ENCODE measurements at places on chromosomes 1 and 21.

GRCh38 chr1:39733161-39733560 lies 5.5 kb upstream of the PPIE start:
- DNase-seq: no peak

GRCh38 chr1:198919667-198920398 lies 281.0 kb downstream of the PTPRC start:
- no peak for DNase-seq

DNA sequence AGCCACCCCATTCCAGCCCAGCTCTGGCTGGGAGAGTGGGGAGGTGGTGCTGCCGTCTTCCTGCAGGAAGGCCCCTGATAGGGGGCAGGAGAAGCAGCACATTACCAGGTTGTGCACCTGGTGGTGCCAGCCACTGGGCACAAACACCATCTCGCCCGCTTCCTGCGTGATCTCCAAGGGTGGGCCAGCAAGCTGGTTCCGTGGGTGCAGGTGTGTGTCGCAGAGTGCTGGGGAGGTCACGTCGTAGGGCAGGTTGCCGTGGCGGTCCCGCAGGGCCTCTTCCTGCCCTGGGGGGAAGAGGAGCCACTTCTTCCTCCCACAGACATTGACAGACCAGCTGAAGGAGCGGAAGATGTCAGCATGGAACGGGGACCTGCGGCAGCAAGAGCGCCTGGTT lies 1.8 kb downstream of the JMJD4 start:
- DNase-seq: no peak

DNA sequence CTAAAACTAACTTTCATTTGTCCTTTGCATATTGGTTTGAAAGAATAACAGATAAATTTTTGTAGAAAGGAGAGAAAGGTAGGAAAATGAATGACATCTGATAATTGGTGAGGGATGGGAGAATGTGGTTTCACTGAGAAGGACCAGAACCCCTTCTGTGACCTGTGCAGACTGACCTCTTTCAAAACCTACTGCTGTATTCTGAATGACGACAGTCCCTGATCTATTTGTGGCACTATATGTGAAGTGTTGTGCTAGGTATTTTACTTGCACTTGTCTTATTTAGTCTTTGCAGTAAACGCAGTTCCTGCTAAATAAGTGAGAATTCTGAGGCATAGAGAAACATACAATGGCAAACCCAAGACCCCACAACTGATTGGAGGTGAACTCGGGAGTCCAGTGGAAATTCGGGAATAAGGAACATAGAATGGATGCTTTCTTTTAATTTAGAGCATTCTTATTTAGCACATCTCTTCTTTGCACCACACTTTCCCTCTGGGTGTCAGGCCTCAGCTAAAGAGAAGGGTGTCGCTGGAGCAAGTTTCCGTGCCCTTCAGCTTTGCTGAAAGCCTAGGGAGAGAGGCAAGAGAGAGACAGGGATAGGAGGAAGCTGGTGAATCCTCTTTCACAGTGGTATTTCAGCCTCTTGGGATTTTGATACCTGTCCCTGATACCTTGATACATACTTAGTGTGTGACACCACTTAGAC lies 230.2 kb downstream of the PAPPA2 start:
- DNase-seq: no peak

DNA sequence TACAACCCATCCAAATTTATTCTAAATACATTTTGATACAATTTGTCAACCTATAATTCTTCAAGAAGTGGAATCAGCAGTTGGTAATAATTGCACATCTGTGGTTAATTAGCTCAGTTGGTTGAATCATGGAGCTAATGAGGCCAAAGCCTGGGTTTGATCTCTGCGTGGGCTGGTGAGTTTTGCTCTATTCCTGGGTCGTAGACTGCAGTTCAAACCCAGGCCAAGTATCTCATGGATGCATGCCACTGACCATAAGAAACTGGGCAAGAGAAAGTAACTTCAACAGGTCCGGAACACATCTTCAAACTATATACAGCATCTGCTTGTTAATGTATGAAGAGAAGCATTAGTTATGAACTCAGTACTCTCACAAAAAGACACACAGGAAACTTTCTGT lies 779.7 kb downstream of the USP25 start:
- no peak for DNase-seq

- DNase-seq: no peak
Observed at GRCh38 chr1:198915327-198916231, 276.7 kb downstream of the PTPRC start.

DNA sequence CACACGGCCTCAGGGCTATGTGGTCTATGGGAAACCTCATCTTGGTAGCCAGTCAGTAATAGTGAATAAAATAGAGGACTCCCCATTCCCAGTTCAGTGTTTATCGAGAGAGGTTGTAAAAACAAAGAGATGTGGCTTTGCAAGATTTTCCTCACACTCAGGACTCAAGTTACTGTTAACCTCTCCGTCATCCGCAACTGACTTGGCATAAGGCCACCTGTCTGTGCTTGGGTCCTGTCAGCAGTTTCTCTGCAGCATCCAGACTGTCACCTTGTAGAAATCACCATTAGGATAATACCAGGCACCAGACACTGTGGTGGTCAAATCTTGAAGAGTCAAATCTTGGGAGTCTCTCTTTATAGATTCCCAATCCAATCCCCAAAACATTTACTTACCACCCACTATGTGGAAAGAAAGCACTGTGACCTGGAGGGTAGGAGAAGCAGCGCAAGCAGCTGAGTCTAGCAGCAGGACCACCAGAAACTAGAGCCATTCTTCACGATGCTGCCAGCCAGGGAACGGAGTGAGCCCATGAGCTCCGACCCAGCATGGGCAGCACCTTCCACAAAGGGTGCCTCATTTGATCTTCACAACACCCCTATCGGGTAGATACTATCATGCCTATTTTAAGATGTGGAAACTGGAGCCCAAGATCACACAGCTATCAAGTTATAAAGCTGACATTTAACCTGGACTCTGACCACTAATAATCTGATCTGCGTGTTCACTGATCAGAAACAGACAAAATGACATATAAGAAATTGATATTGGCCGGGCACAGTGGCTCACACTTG lies 5.6 kb upstream of the GPR25 start:
- DNase-seq: no peak

GRCh38 chr1:7596126-7596965 lies 174.8 kb upstream of the VAMP3 start:
- DNase-seq: no peak

DNA sequence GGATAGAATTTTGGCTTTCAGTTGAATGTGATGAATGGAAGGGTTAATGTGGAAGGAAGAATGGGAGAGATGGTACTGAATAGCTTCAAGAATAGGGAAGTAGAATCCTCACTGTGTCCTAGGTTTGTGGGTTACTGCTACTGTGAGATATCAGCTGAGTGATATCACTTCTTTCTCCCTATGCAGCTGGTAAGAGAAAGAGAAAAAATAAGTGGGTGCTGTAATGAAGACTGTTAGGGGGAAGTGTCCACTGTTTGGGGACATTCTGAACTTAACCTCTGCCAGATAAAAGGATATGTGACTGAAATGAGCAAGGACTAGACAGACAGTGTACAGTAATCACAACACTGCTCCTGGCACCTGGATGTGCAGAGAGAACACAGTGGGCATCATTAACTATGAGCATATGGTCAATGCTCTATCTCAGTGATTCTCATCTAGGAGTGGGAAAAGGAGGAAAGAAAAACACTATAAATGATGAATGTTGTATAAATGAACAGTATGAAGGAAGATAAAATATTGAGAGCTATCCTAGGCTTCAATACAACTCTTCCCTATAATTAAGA lies 25.6 kb upstream of the MOB3C start:
- DNase-seq: no peak

GRCh38 chr21:45562402-45562801 lies 20.2 kb upstream of the SLC19A1 start:
- DNase-seq: no peak

GRCh38 chr1:115507901-115508300 lies 133.9 kb upstream of the VANGL1 start:
- no peak for DNase-seq

GRCh38 chr1:23475134-23475628 lies 8.8 kb downstream of the ASAP3 start:
- no peak for DNase-seq

DNA sequence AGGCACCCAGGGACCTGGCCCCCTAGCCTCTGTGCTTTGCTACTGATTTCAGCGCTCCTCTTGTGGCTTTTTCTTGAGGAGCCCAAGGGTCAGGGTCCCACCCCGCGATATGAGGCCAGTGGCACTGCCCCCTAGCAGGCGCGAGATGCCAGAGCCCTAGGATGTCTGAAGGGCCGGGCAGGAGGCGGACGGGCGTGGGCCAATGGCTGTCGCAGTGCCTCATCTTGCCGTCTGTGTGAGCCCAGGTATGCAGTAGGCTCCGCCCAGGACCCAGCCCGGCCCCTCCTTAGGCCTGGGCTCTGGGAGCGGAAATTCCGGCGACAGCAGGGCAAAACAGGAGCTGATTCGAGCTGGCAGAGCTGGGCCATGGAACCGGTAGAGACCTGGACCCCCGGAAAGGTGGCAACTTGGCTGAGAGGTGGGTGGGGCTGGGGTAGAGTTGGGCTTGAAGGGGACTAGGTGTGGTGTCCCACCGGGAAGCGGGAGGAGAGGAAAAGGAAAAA lies at the start of gene CNKSR1:
CNKSR1 (plus strand) TSS at position 310 of the 503 bp plus-strand sequence; CDS start at position 367, 57 bp downstream.
- DNase-seq: peak; percentile 89

- DNase-seq: no peak
Observed at GRCh38 chr1:60078182-60078581, 4.6 kb upstream of the C1orf87 start.

- peak; percentile 36 for DNase-seq
Observed at GRCh38 chr1:75632350-75632949, 21.5 kb upstream of the SLC44A5 start.

DNA sequence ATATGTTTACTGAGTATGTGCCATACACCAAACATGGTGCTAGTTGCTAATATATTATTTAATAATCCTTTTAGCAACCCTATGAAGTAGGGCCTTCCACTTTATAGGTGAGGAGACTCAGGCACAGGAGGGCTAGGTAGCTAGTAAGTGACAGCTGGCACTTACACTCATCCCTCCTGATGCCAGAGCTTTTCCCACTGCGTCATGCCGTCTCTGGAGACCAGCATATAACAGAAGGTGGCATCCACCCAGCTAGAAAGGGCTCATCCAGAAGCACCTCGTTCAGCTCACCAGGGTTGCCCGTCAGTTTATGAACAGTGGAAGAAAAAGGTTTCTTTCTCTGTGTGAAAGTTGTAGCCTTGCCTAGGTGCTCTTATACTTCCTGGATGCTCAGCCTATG lies 108.9 kb downstream of the NOS1AP start:
- no peak for DNase-seq

DNA sequence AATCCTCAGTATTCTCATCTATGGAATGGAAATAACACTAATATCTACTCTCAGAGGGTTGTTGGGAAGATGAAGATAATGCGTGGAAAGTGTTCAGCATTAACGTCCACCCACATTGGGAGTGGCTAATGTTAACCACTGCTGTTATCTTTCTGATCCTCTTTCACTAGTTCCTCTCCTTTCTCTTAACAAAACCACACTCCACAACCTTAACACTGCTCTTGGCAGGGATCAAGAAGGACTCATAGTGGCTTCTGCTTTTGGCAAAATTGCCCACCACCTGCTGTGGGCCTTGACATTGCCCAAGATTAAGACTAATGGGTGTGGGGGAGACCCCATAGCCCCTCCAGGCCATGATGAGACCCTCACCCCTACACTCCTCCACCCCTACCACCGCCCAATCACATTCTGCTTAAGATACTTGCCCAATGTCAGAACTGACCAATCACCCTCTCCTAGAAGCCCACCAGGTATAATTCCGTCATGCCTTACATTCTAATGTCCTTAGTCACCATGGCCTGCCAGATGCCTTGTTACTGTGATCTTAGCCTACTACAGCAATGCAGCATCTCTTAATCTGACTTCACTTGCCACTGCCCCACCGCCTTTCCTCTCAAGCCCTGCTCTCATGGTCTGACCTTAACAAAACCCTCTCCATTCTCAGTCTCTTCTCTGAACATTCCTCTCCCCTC lies 27.1 kb downstream of the DHCR24 start:
- no peak for DNase-seq

DNA sequence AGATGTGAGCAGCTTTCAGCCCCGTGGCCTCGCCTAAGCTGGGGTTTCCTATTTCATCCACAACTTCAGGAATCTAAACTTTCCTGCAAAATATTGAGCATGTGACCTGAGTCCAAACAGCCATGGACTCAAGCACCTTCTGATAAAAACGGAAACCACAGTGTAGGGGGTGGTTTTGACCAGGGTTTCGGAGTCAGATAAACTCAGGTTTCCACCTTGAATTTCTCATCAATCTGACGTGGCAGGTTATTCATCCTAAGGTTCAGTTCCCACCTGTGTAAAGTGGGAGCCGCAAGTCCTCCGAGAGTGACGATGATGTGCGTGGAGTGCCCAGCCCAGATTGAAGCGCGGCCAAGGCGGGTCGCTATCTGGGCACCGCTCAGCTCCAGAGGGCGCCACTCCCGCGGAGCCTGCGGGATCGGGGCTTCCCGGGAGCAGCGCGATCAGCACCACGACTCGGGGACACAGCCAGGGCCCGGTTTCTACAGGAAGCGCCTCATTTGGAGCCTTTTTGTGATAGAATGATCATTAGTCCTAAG lies 871 bp upstream of the ETS2 start:
- DNase-seq: peak; percentile 74

DNA sequence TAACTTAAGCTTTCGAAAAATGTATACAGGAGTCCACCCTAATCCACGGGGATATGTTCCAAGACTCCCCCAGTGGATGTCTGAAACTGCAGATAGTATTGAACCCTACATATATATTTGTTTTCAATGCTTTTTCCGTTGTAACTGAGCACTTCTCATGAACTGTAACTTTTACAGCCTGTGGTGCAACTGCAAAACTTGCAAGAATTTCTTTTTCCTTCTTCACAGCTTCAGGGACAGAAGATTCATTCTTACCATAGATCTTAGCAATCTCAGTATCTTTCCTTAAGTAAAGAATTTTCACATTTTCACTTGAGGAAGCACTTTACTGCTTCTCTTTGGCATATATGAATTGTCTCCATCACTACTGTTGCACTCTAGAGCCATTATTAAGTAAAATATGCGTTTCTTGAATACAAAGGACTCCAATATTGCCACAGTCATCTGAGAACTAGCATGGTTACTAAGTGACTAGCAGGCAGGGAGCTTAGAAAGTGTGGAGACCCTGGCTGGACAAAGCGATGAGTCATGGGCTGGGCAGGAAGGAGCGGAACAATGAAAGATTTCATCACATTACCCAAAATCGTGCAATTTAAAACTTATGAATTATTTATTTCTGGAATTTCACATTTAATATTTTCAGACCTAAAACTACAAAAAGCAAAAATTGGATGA lies 14.1 kb downstream of the DPYD start:
- peak; percentile 60 for DNase-seq
